Skeletal muscle cell (primary cell): ENCODE measurements at places on chromosomes 4 and X.

DNA sequence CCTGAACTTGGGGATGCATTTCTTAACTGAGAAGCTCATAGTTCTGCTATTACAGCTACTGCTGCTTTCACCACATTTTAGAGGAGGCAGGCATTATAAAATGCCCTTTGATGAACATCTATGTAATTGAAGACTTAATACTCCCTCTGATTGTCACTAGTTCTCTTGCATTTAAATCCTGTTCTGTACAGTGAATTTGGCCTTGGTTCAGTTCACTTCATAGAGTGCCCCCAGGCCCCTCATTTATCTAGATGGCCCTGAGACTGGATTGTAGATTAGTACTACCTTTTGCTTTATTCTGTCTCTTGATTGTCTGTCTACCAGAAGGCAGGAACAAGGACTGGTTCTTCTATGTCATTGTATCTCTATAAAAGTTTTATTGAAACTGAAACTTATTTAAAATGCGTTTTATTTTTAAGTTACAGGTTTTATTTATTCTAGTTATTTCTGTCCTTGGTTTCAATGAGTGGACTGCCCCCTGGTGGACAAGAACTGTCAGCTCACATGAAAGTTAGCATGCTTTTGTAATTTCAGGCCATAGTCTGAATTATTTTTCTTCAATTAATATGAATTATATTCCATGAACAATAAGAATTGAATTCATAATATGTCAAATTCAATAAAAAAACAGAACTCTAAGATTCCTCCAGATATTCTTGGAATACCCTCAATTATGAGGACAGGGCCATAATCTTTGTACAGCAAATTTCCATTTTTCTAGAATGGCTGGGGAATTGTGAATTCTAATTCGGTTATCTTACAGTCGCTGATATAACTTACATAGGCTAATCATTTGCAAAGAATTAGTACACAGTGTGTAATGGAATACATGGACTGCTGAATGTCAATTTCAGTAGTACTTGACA lies 47.2 kb upstream of the TMEM33 start:
- DNase-seq: peak; percentile 13

GRCh38 chrX:132933170-132933569 lies 25.3 kb downstream of the HS6ST2 start:
- DNase-seq: no peak

DNA sequence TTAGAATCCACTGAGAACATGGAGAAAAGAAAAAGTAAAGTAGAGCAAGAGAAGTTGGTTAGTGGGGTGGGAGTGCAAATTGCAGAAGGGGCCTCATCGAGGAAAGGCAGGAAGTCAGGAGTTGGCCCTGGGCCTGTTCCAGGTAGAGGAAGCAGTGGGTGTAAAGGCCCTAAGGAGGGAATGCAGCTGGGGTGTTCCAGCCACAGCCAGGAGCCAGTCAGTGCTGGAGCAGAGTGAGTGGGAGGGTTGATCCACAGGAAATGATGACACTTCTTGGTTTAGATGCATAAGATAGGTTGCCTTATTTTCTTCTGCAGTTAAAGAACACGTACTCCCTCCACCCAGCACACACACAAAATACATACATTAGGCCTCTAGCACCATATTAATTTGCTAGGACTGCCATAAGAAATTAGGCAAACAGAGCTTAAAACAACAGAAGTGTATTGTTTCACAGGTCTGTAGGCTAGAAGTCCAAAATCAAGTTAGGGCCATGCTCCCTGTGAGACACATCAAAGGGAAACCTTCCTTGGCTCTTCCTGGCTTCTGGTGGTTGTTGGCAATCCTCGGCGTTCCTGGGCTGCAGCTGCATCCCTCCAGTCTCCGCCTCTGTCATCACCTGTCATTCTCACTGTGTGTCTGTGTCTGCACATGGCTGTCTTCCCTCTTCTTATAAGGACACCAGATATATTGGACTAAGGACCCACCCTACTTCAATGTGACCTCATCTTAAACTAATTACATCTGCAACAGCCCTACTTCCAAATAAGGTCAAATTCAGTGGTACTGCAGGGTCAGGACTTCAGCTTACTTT lies 205.9 kb downstream of the AASDH start:
- peak; percentile 53 for DNase-seq

- DNase-seq: no peak
Observed at GRCh38 chrX:1483843-1484637, 31.3 kb upstream of the ASMTL start.

- DNase-seq: no peak
Observed at GRCh38 chrX:119028733-119029330, 44.0 kb upstream of the CT47C1 start.
